Nephron progenitor cell (in vitro differentiated cells): ENCODE measurements at places on chromosomes 6 and 20.

GRCh38 chr6:10567256-10568026 lies 46.3 kb downstream of the GCNT2 start:
- peaks cover 14% of the 10 kb centered on the region for H3K27me3 ChIP-seq
- H3K36me3 ChIP-seq, result peaks cover 66% of the 10 kb centered on the region
- no peak overlapping the region for H3K27ac ChIP-seq
- peaks cover 29% of the 10 kb centered on the region for H3K4me1 ChIP-seq
- no peak for DNase-seq

- H3K27me3 ChIP-seq, result peaks cover 2% of the 10 kb centered on the region
- DNase-seq, result no peak
- H3K36me3 ChIP-seq, result no peaks in the 10 kb centered on the region
- no peak overlapping the region for H3K4me3 ChIP-seq
Observed at GRCh38 chr6:157762636-157763035, 60.4 kb upstream of the SNX9 start.

DNA sequence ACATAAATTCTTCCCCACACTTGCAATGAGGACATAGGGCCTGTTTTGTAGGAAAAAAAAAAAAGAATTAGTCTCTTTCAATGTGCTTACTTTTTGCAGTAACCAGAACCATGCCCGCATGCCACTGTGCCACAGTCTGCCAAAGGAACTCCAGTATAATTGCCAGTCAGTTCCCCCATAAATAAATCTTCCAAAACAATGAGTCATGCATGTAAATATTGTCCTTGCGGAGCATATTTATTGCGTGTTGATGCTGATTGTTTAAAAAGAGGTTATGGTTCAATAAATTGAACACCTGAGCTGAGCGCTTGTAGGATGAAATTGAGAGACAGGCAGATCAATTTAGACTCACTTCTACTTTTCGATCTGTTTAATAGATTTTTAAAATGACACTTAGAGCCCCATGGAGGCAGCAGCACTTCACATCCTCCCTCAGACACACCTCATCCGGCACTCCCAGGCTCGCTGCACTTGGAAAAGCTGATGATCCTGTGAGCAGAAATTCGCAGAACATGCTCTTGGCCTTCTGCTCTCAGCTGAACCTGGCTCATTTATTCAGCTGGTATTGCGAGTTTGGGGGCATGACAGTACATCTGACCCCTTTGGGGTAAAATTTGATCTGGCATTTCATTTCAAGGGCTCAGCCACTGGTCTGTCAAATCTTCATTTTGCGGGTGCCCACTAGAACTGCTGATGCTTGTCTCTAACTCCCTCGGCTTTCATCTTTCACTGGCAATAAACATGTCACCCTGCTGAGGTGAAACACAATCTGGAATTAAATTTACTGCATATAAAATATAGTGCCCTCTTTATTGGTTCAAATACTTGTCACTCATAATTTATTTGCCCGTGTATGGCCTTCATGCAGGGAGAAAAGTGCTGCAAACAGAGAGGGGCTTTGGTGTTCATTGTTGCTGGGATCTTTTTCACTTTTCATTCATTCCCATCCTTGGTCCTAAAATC lies 371.1 kb upstream of the POU3F2 start:
- H3K4me1 ChIP-seq, result peaks cover 35% of the 10 kb centered on the region
- DNase-seq, result peak; percentile 4
- no peaks in the 10 kb centered on the region for H3K27me3 ChIP-seq
- H3K27ac ChIP-seq, result peak overlapping the region; percentile 73
- no peaks in the 10 kb centered on the region for H3K36me3 ChIP-seq

GRCh38 chr20:24994470-24995368 lies 2.2 kb upstream of the APMAP start:
- peak; percentile 86 for DNase-seq

DNA sequence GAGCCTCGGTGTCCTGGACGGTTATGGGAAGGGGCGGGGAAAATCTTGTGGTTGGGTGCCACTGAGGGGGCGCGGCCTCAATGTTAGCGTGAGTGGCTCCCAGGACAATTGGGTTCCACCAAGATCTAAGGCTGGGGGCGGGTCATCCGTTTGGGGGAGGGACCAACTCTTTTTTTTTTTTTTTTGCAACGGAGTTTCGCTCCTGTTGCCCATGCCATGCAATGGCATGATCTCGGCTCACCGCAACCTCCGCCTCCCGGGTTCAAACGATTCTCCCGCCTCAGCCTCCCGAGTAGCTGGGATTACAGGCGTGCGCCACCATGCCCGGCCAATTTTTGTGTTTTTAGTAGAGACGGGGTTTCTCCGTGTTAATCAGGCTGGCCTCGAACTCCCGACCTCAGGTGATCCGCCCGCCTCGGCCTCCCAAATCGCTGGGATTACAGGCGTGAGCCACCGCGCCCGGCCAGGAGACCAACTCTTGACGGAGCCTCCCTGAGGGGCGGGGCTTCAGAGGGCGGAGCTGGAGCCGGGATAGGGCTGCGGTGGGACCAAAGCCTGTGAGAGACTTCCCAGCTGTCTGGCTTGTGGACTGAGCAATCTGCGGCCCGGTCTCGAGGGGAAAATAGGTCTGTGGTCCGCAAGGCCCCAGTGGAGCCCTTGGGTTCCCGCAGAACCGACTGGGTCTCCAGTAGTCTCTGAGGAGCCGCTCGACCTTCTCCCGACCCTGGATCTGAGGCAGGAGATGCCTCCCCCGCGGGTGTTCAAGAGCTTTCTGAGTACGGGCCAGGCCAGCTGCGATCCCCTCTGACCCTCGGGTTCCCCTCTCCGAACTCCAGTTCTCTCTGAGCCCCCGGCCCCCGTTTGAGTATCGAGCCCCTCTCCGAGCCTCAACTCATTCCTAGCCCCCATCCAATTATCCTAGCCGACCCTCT lies 1.1 kb downstream of the SPAG4 start:
- peak overlapping the region; percentile 91 for H3K4me3 ChIP-seq
- H3K27me3 ChIP-seq, result peaks cover 14% of the 10 kb centered on the region
- peaks cover 24% of the 10 kb centered on the region for H3K4me1 ChIP-seq
- peak; percentile 70 for DNase-seq

DNA sequence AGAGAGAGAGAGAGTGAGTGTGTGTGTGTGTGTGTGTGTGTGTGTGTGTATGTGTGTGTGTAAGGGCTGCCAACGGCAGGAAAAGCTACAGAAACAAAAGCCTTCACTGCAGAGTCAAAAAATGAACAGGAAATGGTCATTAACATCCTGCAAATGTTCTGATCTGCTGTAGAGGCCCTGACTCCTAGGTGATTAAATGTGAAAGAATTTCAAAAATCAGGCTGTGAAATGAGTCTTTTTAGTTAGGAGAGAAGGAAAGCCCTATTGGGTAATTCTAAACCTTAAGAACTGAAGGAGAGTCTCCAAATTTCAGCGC lies 166.5 kb upstream of the MYLIP start:
- no peaks in the 10 kb centered on the region for H3K27me3 ChIP-seq
- no peak overlapping the region for H3K4me3 ChIP-seq
- no peak overlapping the region for H3K27ac ChIP-seq
- H3K4me1 ChIP-seq, result peaks cover 15% of the 10 kb centered on the region

DNA sequence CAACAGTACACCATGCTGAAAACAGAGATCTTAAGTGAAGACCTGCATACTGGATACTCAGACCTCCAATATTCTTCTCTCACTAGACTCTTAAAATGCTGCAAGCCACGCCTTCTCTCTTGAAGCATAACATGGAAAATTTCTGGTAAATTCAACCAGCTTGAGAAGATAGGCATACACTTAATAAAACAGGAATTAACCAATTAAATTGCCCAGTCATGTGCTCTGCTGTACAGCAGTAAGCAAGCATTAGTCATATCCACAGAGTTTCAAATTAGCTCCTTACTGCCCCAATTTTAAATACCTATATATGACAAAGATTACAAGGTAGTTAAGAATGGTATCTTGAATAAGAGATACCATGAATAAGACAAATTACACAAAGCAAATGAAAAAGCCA lies 53.8 kb downstream of the C6orf58 start:
- H3K27me3 ChIP-seq, result no peaks in the 10 kb centered on the region
- no peak overlapping the region for H3K4me3 ChIP-seq

- peaks cover 6% of the 10 kb centered on the region for H3K27me3 ChIP-seq
- H3K4me1 ChIP-seq, result peaks cover 54% of the 10 kb centered on the region
- H3K27ac ChIP-seq, result peak overlapping the region; percentile 83
- H3K36me3 ChIP-seq, result peaks cover 27% of the 10 kb centered on the region
- peak; percentile 76 for DNase-seq
Observed at GRCh38 chr20:36574366-36575135, 1.2 kb downstream of the TGIF2 start.

- DNase-seq, result no peak
- no peak overlapping the region for H3K27ac ChIP-seq
- H3K4me1 ChIP-seq, result no peaks in the 10 kb centered on the region
- H3K4me3 ChIP-seq, result no peak overlapping the region
- no peaks in the 10 kb centered on the region for H3K36me3 ChIP-seq
Observed at GRCh38 chr6:100657678-100658330, 193.1 kb upstream of the SIM1 start.

GRCh38 chr6:123168466-123168865 lies 172.4 kb downstream of the CLVS2 start:
- DNase-seq, result no peak
- no peaks in the 10 kb centered on the region for H3K4me1 ChIP-seq
- H3K36me3 ChIP-seq, result no peaks in the 10 kb centered on the region

- H3K36me3 ChIP-seq, result no peaks in the 10 kb centered on the region
- no peak for DNase-seq
- no peak within 1 kb of the TSS for H3K27ac ChIP-seq
Observed at GRCh38 chr6:132570221-132570777, at the start of gene TAAR6. TSS of gene TAAR6 (plus strand) at chr6:132570322. CDS start at chr6:132570322, 0 bp downstream.

DNA sequence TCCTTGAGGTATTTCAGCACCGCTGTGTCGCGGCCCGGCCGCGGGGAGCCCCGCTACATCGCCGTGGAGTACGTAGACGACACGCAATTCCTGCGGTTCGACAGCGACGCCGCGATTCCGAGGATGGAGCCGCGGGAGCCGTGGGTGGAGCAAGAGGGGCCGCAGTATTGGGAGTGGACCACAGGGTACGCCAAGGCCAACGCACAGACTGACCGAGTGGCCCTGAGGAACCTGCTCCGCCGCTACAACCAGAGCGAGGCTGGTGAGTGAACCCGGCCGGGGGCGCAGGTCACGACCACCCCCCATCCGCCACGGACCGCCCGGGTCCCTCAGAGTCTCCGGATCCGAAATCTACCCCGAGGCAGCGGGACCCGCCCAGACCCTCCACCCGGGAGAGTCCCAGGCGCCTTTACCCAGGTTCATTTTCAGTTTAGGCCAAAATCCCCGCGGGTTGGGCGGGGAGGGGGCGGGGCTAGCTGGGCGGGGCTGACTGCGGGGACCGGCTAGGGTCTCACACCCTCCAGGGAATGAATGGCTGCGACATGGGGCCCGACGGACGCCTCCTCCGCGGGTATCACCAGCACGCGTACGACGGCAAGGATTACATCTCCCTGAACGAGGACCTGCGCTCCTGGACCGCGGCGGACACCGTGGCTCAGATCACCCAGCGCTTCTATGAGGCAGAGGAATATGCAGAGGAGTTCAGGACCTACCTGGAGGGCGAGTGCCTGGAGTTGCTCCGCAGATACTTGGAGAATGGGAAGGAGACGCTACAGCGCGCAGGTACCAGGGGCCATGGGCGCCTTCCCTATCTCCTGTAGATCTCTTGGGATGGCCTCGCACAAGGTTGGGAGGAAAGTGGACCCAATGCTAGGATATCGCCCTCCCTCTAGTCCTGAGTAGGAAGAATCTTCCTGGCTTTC lies 693 bp downstream of the HLA-F start:
- DNase-seq, result peak; percentile 53
- no peaks in the 10 kb centered on the region for H3K36me3 ChIP-seq
- H3K27ac ChIP-seq, result no peak overlapping the region
- H3K4me1 ChIP-seq, result no peaks in the 10 kb centered on the region
- peak overlapping the region; percentile 73 for H3K4me3 ChIP-seq

GRCh38 chr6:63856271-63856670 lies 220.7 kb downstream of the PHF3 start:
- H3K36me3 ChIP-seq, result no peaks in the 10 kb centered on the region
- no peaks in the 10 kb centered on the region for H3K4me1 ChIP-seq
- H3K4me3 ChIP-seq, result no peak overlapping the region
- no peak for DNase-seq
- no peak overlapping the region for H3K27ac ChIP-seq

- peak within 1 kb of the TSS; percentile 80 for H3K4me3 ChIP-seq
- DNase-seq, result no peak
- H3K36me3 ChIP-seq, result peaks cover 18% of the 10 kb centered on the region
Observed at GRCh38 chr6:25962149-25963127, at the start of gene TRIM38. TSS of gene TRIM38 (plus strand) at chr6:25962802. CDS start at chr6:25966523, 3,721 bp downstream.

GRCh38 chr6:36699348-36699747 lies 1.7 kb downstream of the RAB44 start:
- H3K4me3 ChIP-seq, result no peak overlapping the region
- H3K27ac ChIP-seq, result no peak overlapping the region
- H3K36me3 ChIP-seq, result no peaks in the 10 kb centered on the region
- peaks cover 37% of the 10 kb centered on the region for H3K4me1 ChIP-seq
- peaks cover 21% of the 10 kb centered on the region for H3K27me3 ChIP-seq

GRCh38 chr6:43869792-43870659 lies 100.0 kb downstream of the VEGFA start:
- H3K4me1 ChIP-seq, result peaks cover 75% of the 10 kb centered on the region
- peak; percentile 53 for DNase-seq
- H3K27ac ChIP-seq, result no peak overlapping the region
- peaks cover 66% of the 10 kb centered on the region for H3K27me3 ChIP-seq
- no peaks in the 10 kb centered on the region for H3K36me3 ChIP-seq

- H3K4me3 ChIP-seq, result no peak overlapping the region
- no peak overlapping the region for H3K27ac ChIP-seq
- H3K4me1 ChIP-seq, result no peaks in the 10 kb centered on the region
- no peak for DNase-seq
Observed at GRCh38 chr6:152859225-152859624, 108.6 kb downstream of the VIP start.

DNA sequence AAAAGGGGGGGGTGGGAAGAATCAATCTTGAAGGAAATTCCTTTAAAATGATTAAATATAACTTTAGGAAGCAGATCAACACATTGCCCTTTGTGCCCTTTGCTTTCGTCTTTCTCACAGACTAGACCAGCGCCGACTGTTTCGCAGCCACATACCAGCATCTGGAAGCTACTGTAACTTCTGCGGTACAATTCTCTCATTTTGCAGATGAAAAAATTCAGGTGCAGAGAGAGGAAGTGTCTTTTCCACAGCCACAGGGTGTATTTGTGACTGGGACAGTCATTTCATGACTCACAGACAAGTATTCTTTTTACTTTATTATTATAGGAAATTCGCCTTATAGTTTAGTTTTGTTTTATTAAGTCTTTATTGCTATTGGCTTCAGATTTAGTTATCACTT lies 84.2 kb downstream of the UST start:
- DNase-seq, result no peak
- H3K36me3 ChIP-seq, result peaks cover 12% of the 10 kb centered on the region
- H3K4me1 ChIP-seq, result no peaks in the 10 kb centered on the region
- no peaks in the 10 kb centered on the region for H3K27me3 ChIP-seq
- no peak overlapping the region for H3K4me3 ChIP-seq

GRCh38 chr6:35980991-35981645 lies 43.3 kb downstream of the SLC26A8 start:
- H3K27ac ChIP-seq, result no peak overlapping the region
- peaks cover 8% of the 10 kb centered on the region for H3K4me1 ChIP-seq
- H3K27me3 ChIP-seq, result peaks cover 16% of the 10 kb centered on the region
